ENCODE measurements at places on chromosomes 2 and 18.
A peak's percentile ranks its signal among the peaks of the same experiment; 100 is the strongest.

GRCh38 chr2:43941359-43941758 is 54.4 kb downstream of the LRPPRC start:
- no peak for DNase-seq

DNA sequence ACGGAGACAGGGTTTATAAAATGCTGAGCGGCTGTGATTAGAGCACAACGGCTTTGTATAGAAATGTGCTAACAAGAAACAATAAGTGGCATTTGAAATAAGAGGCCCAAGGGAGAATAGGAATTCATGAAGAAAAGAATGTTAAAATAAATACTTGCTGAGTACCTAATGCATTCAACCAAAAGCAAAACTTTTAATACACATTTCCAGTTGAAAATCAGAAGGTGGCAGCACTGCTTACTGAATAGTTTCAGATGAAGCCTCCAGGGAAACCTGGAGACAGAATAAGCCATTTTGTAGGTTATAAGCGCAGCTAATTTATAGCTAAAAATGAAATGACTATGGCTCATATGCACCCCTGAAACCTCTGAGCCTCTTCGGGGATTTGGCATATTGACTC is 286.6 kb downstream of the DPP10 start:
- DNase-seq = no peak

- no peak for DNase-seq
These were observed 32.9 kb downstream of the SP140 start for GRCh38 chr2:230258483-230258882.

- DNase-seq = no peak
These were observed 249.2 kb downstream of the TXNL1 start for GRCh38 chr18:56389190-56389589.

- DNase-seq = no peak
These were observed 249.1 kb upstream of the SALL3 start for GRCh38 chr18:78730546-78730945.

DNA sequence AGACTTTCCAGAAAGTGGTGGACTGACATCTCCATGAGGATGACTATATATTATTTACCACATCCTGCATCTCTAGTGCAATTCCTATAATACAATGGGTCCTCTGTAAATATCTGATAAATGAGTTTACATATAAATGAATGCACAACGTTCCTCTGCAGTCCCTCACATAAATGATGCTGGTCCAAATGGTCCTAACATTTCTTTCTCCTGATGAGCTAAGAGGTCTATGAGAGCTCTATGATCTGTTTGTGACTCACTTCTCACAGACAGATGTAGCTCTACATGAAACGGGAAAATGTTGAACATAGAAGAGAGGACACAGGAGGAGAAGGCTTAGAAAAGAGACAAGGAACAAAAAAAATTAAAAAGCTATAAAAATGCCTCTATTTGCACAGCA is 201.2 kb upstream of the PIK3C3 start:
- peak; percentile 15 for DNase-seq

GRCh38 chr2:111707700-111708099 is 176.3 kb downstream of the ANAPC1 start:
- DNase-seq = no peak

DNA sequence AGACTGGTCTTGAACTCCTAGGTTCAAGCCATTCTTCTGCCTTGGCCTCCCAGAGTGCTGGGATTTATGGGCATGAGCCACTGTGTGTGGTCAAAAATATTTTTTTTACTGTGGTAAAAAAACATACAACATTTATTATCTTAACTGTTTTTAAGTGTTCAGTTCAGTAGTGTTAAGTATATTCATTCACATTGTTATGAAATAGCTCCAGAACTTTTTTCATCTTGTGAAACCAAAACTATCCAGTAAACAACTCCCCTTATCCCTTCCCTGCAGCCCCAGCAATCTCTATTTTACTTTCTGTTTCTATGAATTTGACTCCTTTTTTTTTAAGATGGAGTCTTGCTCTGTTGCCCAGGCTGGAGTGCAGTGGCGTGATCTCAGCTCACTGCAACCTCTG is 9.3 kb downstream of the RMC1 start:
- no peak for DNase-seq

DNA sequence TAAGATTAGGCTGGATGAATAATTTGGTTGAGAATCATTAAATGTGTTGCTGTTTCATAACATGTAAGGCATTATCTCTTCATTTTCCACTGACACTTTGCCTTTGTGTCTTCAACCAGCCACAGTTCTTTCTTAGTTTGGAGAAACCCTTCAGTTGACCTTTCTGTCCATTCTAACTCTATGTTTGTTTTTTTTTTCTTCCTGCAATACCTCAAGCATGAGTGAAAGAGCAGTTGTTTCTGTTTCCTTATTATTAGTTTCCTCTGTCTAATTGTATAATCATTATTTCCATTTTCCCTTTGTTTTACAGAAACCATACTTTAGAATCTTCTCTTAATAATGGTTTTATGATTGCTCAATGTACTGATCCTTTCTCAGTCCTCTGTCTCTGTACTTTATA is 25.6 kb downstream of the HADHB start:
- DNase-seq = no peak

DNA sequence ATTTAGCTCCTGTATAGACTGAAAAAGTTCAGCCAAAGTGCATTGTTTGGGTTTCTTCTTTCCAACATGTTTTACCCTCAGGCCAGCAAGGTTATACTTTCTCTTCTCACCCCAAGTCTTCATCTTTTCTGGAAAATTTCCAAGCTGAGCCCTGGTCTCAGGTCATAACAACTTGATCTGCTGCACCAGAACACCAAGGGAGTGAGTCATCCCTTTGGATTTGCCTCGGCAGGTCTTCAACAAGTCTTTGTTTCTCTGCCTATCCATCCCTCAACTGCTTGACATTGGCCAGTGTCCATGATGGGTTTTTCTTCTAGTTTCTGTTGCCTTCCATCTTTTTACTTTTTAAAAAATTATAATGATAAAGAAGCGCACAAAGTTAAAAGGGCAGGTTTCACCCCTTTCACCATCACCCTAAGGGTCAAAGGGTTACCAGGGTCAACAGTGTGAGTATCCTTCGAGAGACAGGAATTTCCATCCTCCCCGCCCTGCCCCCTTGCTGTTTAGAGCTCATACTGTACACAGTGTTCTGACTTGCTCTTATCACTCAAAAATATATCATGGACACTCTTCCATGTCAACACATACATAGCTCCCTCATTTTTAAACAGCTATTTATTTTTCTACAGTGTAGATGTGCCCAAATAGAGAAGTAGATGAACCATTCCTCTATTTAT is 5.7 kb upstream of the SPATS2L start:
- peak; percentile 99 for DNase-seq

DNA sequence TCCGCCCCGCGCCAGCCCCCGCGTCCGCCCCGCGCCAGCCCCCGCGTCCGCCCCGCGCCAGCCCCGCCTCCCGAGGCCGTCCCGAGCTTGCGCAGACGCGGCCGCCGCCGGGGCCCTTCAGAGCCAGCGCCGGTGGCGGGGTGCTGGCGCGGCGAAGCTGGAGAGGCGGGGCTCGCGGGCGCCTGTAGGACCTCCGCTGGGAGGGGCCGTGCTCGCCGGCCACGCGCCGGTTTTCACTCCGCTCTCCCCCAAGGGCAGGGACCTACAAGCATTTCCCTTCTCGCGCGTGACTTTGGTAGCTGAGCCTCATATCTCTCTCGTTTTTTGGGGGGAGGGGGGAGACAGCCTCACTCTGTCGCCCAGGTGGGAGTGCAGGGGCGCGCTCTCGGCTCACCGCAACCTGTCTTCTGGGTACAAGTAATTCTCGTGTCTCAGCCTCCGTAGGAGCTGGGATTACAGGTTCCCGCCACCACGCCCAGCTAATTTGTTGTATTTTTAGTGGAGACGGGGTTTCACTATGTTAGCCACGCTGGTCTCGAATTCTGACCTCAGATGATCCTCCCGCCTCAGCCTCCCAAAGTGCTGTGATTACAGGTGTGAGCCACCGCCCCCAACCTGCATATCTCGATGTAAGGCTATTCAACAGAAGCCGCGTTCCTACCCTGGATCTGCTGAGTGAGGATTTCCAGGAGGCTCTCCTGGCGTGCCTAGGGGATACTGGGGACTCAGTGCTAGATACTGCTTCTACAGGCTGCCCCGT is at the start of gene ZNF514:
Gene ZNF514 (minus strand): TSS at position 159 of the 760 bp plus-strand sequence. CDS start 6,595 bp downstream, outside the sequence.
- DNase-seq = no peak

- DNase-seq = peak; percentile 48
These were observed 34.7 kb downstream of the RALB start for GRCh38 chr2:120287183-120288015.

DNA sequence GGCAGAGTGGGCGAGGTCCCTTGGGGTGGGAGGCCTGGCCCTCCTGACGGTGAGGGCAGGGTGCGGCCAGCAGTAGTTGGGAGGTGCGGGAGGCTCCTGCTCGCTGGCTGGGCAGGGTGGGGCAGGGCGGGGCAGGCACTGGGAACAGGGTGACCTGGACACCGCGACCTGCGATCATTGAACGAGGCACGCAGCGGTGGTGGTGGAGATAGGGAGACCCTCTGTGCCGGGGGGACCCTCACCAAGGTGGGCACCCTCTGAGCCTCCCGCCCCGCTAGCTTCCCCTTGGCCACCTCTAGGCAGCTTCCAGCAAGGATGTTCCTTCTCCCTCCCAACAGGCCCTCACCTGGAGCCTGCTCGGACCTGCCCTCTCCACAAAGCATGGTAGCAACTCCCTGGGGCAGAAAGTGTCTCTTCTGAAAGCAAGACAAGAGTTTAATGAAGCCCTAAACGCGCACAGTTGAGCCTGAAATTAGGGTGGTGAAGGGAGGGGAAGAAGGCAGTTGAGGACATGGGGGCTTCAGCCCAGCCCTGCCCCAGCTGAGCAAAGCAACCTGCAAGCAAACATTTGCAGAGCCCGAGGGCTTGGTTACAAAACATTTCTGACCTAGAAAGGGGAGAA is 15.4 kb upstream of the FOSL2 start:
- no peak for DNase-seq

DNA sequence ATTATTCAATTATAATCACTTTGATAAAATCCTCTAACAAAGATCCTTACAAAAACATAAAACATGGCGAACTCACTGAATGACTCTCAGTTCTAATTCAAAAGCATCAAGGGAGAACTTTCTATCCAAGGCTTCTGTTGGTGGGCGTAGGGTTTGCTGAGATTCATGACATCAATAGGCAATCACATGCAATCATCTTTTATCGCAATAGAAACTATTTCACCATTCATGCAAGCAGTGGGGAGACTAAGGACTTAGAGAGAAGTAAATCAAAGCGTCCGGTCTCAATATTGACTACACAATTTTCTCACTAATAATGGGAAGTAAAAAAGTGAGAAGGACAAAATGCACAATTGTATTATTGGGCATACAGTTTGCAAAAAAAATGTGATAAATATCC is 168.7 kb downstream of the SCG2 start:
- no peak for DNase-seq

DNA sequence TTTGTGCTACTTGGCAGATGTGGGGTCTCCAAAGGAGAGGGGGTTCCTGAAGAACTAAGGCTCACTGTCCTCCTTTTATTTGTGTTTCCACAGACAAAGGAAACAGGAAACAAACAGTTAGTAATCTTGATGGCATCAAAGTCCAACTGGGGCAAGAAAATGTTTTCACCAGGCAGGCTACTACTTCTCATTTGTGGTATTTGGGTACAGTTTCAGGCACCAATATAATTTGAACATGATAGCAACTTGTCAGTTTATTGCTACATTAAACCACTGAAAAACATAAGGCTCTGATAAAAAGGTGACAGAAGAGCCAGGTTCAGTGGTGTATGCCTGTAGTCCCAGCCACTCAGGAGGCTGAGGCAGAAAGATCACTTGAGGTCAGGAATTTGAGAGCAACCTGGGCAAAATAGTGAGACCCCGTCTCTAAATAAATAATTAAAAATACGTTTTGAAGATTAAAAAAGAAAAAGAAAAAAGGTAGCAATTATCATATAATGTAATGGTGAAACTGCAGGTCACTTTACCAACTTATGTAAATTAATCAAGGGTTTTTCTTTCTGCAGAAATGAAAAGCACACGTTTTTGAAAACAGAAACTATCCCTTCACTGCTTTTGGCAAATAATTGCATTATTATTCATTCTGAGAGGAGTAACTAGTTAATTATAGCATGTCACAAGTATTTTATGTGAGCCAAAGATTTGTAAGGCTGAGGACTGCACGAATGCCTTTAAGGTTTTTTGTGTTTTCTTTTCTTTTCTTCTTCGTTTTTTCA is 157.5 kb upstream of the CAVIN2 start:
- DNase-seq = no peak

- DNase-seq = no peak
These were observed 50.1 kb downstream of the ST3GAL5 start for GRCh38 chr2:85838641-85839040.

DNA sequence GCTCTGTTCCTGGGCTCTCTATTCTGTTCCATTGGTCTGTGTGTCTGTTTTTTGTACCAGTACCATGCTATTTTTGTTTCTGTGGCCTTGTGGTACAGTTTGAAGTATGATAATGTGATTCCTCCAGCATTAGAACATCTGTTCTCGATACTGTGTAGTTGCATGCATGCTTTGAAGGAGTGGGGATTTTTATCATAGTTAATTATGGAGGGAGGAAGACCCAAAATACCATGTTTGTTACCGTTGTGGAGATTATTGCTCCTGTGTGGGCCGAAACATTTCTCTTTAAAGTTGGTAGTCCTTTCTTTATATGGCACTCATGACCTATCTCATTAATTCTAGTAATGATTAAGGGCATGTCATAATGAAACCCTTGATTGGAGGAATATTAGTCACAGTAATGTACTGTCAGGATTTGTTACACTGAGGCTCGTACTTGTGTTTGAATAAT is 87.6 kb downstream of the TTC27 start:
- DNase-seq = peak; percentile 15

- no peak for DNase-seq
These were observed 1.5 kb downstream of the PPIG start for GRCh38 chr2:169585673-169586072.

All from keratinocyte (primary cell).